ENCODE measurements at places on chromosomes 1 and 21. TPM values are rescaled to one million over a fixed set of nuclear protein-coding genes. Genes with fewer than 3 reads are reported as not detected.

The AZIN2 gene
- 5.7 TPM for total RNA-seq

The NBL1 gene
- 23.5 TPM for total RNA-seq

The LRRC53 gene
- total RNA-seq, result not detected

The CDK18 gene
- 3.7 TPM for total RNA-seq

The PDPN gene
- total RNA-seq, result 13.6 TPM
